Stimulated activated CD4-positive, alpha-beta T cell treated with anti-CD3 and anti-CD28 coated beads, Interleukin-1b, Interleukin-23, amount 100 ng/mL, for 48 hours (primary cell): ENCODE measurements at places on chromosomes 1 and 21.
A peak's percentile ranks its signal among the peaks of the same experiment; 100 is the strongest.

- DNase-seq: no peak
These were observed 40.4 kb downstream of the GNG12 start for GRCh38 chr1:67792741-67793458.

GRCh38 chr1:153945131-153945794 is 1.3 kb downstream of the DENND4B start:
- peak; percentile 77 for DNase-seq

DNA sequence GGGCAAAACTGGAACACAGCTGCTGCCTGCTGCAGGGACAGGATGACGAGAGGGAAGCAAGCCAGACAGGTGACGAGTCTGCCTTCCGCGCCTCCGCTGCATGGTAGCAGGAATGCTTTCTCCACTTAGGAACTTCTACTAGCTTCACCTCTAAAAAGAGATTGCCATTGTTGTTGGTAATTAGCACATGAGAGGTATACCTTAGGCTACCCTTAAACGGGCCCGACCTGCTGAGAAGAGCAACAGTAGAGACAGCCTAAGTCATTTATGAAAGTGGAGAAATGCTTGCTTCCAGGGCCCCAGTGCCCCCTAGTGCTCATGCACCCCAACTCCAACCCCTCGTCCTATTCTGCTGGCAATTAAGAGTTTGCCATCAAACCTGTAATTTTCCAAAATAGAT is 96.9 kb upstream of the AKT3 start:
- peak; percentile 19 for DNase-seq

DNA sequence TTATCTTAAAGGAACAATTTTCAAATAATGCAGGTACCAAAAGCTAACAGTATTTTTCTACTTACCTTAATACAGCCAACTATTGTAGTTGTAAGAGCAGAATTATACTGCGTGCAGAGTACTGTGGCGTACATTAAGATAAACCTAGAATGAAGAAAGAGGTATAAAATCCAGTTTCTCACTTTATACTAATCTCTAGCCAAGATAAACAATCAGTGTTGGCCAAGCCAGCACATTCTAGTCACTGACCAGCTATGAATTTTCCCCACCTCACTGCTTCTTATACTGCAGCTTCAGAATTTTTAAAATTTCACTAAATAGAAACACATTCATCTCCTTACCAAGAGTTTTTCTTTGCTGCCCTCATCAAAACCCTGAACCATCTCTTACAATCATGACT is 33.6 kb downstream of the SLC35D1 start:
- DNase-seq: no peak

DNA sequence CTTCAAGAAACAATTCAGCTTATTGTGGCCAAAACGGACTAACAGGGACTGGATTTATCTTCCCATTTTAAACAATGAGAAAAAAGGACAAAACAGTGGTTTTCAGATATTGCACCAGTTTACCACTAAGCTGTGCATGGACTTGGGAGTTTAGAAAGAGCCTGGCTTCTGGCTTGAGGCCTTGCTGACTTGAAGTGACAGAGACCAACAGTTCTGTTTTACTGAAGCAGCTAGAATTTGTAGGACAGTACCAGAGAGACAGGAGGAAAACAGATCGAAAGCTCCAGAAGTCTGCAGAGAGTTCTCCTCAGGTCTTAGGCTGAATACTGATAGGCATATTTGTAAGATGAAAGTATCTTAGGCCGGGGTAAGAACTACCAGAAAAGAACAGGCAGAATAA is 20.5 kb downstream of the FCRL4 start:
- DNase-seq: no peak

GRCh38 chr1:233138788-233139585 is 156.5 kb downstream of the PCNX2 start:
- DNase-seq: no peak

GRCh38 chr1:19852036-19852435 is 30.2 kb upstream of the OTUD3 start:
- no peak for DNase-seq
